Thyroid gland (tissue), 4 donors: ENCODE measurements at places on chromosomes 7 and 10. TPM values are rescaled to one million over a fixed set of nuclear protein-coding genes. Genes with fewer than 3 reads are reported as not detected.

The TEX36 gene
- total RNA-seq: not detected

The NEUROD6 gene
- total RNA-seq: not detected

- DNase-seq: no peak
Observed at GRCh38 chr10:15791816-15792524, 68.3 kb downstream of the MINDY3 start.

- DNase-seq: peak; percentile 88
Observed at GRCh38 chr10:824497-824896, 107.0 kb downstream of the LARP4B start.

GRCh38 chr7:80318081-80318480 is 183.4 kb downstream of the GNAI1 start:
- DNase-seq: no peak

- DNase-seq: no peak
Observed at GRCh38 chr7:115851291-115851690, 179.3 kb downstream of the TFEC start.

DNA sequence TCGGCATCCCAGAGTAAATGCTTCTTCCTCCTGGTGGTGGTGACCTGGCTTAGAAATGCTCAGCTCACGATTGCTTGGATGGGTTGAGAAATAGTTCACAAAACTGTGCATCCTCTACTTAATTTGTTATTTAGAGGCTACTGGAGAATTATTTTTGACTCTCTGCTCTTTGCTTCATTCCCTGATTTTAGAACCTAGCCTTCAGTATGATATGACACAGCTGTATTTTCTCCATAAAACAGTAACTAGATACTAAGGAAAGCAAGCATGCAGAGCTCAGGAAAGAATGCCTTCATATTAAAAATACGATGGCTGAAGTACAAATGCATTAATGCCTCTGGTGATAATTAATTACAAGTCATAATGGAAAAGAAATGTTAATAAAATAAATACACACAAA is 602.0 kb upstream of the COBL start:
- no peak for DNase-seq

DNA sequence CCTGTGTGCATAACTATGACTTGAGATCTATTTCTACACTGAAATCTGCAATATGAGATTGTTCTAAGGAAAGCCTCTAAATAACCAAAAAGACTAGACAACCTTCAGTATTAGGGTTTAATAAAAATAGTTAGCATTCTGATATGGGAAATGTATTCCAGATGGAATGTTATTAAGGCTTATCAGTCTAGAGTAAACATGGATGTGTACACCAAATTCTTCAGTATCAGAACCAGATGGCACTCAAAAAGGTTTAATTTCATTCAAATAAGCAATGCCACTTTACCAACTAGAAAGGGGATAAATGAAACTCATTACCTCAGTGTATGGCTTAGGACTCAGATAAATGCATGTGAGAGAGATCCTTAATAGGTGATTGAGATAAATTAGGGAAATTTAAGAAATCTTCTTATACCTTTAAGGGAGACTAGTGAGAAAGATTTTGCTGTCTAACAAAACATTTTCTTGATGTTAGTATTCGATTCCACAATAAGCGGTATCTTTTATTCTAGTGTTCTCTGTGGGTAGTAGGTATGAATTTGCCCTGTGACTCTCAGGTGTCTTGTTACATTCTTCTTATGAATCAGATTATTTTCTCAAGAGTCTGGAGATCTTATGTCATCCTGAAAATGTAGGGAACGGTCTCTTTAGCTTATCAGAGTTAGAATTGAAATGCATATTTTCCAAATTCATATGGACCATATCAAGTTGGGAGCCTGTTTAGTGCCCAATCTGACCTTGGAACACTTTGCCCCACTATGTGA is 159.2 kb downstream of the PRKG1 start:
- DNase-seq: no peak
